ENCODE measurements at places on chromosomes 16 and 17. TPM values are rescaled to one million over a fixed set of nuclear protein-coding genes. Genes with fewer than 3 reads are reported as not detected.

- H3K36me3 ChIP-seq: peaks cover 3% of the 10 kb centered on the region
- H3K27ac ChIP-seq: no peak overlapping the region
- no peak overlapping the region for H3K4me3 ChIP-seq
- peaks cover 35% of the 10 kb centered on the region for H3K4me1 ChIP-seq
- DNase-seq: no peak
- no peaks in the 10 kb centered on the region for H3K27me3 ChIP-seq
Observed at GRCh38 chr17:17846645-17847044, 9.9 kb upstream of the SREBF1 start.

GRCh38 chr17:37774504-37774903 lies 29.6 kb upstream of the HNF1B start:
- peaks cover 58% of the 10 kb centered on the region for H3K4me1 ChIP-seq
- peak; percentile 30 for DNase-seq
- peak overlapping the region; percentile 37 for H3K4me3 ChIP-seq
- H3K36me3 ChIP-seq: no peaks in the 10 kb centered on the region
- no peaks in the 10 kb centered on the region for H3K27me3 ChIP-seq

DNA sequence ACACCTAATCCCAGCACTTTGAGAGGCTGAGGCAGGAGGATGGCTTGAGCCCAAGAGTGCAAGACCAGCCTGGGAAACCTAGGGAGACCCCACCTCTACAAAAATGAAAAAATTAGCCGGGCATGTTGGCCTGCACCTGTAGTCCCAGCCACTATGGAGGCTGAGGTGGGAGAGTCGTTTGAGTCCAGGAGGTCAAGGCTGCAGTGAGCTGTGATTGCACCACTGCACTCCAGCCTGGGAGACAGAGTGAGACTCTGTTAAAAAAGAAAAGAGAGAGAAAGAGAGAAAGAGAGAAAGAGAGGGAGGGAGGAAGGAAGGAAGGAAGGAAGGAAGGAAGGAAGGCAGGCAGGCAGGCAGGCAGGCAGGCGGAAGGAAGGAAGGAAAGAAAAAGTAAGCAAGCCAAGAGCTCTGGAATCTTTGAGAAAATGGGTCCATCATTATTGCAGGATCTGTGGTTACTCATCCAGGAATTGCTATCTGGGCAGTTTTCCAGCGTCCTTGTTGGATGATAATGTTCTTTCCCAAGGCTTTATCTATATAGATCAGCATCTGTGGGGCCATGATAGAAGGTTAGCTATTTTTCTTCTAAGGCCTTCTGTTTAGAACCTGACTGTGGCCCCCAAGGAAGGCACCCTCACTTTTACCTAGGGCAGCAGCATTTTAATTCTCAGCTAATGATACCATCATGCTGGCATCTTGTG lies 533.2 kb upstream of the CDH5 start:
- no peak overlapping the region for H3K27ac ChIP-seq
- no peaks in the 10 kb centered on the region for H3K27me3 ChIP-seq
- DNase-seq: no peak
- H3K36me3 ChIP-seq: no peaks in the 10 kb centered on the region

TNP2 gene
- not detected for total RNA-seq

SEPTIN12 gene
- not detected for total RNA-seq

CNTNAP4 gene
- not detected for total RNA-seq
